ENCODE measurements at places on chromosomes 2 and 18.

GRCh38 chr2:680496-680895 is 3.3 kb upstream of the TMEM18 start:
- DNase-seq, result no peak

DNA sequence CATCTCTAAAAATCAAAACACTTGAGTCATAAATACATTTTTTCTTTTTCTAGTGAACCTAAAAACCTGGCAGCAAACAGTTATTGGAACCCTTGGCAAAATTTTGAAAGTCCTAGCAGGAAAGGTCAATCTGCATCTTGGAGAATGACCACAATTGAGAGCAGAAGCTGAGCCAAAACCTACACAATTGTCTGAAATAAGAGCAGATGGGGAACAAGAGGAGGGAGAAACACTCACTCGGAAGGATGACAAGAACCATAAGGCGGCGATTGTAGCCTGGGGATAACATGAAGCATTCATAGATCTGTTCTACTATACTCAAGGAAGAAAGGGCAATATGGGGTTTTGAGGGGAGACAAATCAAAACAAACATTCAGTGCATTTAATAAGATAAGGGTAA is 117.0 kb downstream of the CHN1 start:
- no peak for DNase-seq

GRCh38 chr18:32219431-32220018 is 29.7 kb downstream of the MEP1B start:
- no peak for DNase-seq

DNA sequence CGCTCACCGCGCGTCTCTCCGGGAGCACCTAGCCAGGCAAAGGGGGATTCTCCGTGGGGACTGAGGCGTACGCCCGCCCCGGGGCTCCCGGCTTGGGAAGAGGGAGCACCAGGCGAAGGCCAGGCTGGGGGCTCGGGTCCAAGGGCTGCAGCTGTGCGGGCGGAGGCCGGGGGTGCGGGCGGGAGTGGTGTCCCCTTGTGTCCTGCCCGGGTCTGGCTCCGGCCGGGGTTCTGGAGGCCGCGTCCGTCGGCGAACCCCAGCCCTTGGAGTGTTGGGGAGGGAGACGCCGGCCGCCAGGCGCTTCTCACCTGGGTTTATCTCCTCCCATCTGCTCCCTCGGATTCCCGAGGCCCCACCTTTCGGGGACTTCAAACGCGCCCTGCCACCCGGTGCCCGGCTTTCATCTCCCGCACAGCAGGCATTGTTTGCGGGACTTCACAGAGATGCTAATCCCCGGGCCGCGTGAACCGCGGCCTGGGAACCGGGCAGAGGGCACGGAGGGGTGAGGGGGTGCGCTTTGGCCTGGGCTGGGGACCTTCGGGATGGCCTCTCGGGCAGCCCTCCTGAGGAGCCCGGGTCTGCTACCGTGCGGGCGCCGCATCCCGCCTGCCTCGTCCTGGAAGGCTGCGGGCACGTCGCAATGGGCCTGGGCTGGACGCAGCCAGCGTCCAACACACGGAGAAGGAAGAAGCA is 5.0 kb upstream of the GBX2 start:
- no peak for DNase-seq

- no peak for DNase-seq
These were observed 29.4 kb downstream of the TMEM18 start for GRCh38 chr2:647691-648231.

DNA sequence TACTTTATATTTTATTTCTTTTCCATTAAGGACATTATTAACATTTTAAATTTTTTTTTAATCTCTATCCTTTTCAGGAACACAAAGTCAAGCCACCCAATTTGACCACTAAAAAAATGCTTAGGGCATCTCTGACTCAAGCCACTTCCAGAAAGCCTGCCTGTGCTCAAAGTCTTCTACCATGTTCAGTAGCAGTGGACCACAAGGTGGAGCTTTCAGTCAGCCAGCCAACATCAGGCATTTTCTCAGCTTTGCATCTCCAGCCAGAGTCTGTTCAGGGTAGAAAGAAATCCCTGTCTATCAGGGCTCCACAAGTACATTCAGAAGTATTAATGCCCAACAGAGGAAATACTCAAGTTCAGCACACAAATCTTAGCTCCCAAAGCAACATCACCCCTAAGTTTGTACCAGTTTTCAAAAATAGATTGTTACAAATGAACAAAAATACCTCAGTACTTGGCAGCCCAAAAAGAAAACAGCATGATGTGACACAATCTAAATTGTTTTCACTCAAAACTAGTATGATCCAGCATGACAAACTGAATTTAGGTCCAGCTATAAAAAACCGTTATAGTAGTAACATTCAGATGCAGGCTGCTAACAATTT is 37.6 kb downstream of the C18orf63 start:
- DNase-seq, result no peak

DNA sequence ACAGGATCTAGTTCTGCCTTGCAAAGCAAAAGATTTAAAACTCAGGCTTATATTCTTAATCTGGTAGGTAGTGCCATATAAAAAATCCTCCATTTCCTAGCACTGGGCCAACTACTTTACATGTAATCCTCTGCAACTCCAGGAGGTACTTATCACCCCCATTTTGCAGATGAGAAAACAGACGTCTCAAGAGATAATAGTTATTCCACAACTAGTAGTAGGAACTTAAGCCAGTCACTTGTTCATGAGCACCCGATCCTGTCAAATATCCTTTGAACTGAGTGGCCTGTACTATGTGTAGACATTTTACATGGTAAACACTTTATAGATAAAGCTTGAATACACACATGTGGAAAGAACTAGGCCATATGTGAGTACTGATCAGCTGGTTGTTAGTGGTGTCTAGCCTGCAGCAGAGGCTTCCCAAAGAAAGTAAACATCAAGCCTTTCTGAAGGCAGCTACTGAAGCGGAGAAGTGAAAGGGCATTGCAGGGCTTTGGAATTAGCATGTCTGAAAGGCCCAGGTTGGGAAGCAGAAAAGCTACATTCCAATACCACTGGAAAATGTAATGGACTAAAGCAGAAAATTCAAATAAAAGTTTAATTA is 48.0 kb downstream of the NAB1 start:
- no peak for DNase-seq

GRCh38 chr2:166360426-166360825 is 15.3 kb downstream of the SCN9A start:
- DNase-seq, result no peak
